ENCODE measurements at places on chromosomes 7 and 10.

GRCh38 chr10:114336823-114337509 is 67.3 kb downstream of the AFAP1L2 start:
- no peak for DNase-seq

DNA sequence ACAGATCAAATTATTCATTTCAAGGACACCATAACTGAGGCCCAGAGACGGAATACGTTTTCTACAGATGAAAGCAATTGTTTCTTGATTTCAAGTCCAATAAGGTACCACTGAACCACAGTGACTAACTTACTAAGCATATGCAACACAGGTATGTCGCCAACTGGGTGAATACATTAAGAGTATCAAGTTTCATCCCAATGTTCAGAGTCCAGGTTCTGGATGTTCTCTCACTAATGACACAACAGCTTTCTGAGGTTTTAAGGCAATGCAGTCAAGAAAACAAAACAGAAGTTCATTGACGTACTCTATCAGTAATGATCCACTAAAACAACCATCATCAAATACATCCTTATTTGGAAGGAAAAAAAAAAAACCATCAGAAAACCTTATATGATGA is 35.8 kb downstream of the NSUN6 start:
- no peak for DNase-seq

DNA sequence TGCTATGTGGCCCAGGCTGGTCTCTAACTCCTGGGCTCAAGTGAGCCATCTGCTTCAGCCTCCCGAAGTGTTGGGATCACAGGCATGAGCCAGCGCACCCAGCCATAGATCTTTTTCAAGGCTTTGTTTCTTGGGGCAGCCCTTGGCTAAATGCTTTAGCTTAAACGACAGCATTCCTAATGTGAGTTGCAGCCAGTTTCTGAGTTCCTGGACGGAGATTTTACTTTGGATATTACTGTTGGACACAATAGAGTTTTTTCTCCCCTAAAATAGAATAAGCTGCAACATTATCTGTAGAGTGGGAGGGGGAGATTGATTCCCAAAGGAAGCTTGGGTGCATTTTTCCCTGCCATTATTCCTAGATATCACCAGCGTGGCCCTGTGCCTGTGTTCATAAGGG is 103.0 kb upstream of the BTBD16 start:
- DNase-seq, result no peak

GRCh38 chr7:99083068-99083651 is 60.7 kb downstream of the SMURF1 start:
- no peak for DNase-seq

DNA sequence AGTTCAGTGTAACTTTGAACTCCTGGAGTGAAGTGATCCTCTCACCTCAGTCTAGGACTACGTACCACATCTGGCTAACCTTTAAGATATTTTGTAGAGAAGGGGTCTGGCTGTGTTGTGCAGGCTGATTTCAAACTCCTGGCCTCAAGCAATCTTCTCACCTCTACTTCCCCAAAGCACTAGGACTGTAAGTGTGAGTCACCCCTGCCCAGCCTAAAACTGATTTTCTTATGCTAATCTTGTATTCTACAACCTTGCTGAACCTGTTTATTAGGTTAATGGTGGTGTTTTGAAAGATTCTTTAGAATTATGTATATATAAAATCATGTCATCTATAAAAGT is 58.0 kb downstream of the LCOR start:
- no peak for DNase-seq
